ENCODE measurements at places on chromosomes 2 and 18. TPM values are rescaled to one million over a fixed set of nuclear protein-coding genes. Genes with fewer than 3 reads are reported as not detected.

DNA sequence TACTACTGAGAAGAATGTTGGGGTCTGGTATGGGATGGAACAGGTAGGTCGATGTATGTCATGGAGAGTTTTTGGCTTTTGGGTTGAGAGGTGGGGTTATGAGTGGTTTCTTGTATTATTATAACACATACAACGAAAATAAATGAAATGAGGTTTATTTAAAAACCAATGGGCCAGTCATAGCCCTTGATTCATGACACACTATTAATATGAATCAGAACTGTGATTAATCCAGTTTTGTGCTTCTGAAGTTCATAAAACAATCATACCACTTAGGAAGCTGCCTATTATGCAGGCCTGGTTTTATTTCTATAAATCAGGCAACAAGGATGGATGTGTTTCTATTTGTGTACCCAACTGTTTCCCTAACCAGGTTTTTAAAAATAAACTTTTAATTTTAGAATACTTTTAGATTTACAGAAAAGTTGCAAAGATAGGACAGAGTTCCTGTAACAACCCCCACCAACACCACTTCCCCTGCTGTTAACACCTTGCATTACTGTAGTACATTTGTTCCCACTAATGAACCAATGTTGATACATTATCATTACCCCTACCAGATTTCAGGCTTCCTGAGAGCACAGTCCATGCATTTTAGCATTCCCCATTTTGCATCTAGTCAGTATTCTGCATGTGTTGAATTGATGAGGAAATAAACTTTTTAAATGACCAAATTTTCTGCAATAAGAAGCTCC lies 37.5 kb upstream of the NCOA1 start:
- DNase-seq, result no peak

DNA sequence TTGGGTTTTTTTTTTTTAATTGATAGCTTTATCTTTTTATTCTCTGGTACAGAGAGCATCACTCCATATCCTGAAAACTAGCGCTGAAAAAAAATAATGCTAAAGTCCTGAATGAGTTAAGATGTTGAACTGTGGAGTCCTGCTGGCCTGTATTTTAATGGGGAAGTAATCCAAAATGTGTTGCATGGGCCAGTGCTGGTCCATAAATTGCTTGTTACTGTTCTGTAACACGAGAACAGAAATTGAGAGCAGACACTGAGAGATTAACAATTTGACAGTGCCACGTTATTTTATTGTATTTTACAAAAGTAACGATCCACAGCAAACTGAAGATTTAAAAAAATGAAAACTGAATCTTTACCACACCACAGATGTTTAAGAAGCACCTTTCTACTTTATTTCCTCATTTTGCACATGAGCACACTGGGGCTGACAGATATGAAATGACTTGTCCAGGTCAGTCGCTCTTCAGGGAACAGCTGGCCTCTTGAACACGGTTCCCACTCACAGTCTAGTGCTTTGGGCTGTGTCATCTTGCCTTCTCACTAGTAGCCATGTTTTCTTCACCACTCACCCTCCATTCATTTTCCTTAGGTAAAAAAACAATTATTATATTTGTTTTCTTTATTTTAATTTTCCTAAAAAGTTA lies 35.3 kb downstream of the ZCCHC2 start:
- DNase-seq, result no peak

DNA sequence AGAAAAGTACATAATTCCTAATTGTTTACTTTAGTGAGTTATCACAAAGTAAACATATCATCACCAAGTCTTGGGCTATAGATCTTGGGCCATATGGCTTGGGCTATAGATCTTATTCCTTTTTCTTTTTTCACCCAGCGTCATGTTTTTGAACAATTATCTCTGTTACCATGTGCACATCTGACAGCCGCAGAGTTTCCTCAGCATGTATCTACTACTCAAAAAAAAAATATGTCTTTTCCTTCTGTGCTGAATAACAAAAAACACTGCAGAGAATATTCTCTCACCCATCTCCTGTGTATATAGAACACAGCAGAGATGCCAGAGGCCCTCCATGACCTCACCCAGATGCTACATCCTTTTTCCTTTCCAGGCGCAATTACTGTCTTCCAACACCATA lies 76.2 kb upstream of the MYO3B start:
- DNase-seq, result peak; percentile 72

DNA sequence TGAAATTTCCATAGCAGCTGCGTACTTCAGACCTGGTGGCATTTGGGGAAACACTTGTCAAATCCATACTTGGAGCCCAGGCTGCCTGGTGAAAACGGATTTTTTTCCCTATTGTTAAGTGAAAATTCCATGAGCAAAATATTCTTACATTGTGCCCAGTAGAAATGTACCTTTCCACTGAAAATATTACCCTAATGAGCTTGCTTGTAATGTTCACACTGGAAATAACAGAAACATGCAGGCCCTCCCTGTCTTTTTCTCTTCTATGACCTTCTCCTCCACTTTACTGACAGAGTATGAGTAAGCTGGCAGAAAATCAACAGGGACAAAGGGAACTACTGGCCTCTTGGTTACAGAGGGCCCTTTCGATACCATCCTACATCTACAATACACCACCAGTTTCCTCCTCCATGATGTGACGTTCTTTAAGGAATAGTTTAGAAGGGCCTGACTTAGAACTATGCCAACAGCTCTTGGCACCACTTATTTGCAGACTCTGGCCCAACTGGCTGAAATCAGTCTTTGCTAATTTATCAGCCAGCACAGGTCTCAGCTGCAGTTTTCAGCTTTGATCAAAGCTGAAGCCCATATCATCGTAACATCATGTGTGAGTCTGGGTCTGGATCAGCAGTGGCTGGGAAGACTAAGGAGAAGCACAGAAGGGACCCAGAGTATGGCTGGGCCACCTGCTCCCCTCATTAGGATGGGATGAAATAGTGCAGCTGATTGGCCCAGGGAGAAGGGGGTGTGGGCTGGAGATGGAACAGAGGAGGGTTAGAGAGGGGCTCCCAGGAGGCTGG lies 272.2 kb upstream of the ID2 start:
- DNase-seq, result no peak

DNA sequence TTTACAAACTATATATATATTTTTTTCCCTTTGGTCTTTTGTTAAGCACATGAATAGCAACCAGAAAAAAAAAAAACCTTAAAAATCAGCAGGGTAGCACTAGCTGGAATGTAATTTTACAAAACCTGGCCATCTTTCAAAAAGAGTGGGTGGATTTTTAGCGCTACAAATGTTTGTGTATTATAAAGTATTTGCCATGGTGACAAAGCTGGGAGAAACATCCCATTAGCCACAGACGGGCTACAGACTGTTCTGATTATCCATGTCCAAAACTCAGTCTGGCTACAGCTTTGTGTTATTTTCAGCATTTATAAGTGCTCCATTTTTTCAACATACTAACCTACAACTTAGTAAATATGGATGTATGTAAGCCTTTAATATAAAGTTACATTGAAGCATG lies 249.5 kb upstream of the TANK start:
- peak; percentile 48 for DNase-seq

DNA sequence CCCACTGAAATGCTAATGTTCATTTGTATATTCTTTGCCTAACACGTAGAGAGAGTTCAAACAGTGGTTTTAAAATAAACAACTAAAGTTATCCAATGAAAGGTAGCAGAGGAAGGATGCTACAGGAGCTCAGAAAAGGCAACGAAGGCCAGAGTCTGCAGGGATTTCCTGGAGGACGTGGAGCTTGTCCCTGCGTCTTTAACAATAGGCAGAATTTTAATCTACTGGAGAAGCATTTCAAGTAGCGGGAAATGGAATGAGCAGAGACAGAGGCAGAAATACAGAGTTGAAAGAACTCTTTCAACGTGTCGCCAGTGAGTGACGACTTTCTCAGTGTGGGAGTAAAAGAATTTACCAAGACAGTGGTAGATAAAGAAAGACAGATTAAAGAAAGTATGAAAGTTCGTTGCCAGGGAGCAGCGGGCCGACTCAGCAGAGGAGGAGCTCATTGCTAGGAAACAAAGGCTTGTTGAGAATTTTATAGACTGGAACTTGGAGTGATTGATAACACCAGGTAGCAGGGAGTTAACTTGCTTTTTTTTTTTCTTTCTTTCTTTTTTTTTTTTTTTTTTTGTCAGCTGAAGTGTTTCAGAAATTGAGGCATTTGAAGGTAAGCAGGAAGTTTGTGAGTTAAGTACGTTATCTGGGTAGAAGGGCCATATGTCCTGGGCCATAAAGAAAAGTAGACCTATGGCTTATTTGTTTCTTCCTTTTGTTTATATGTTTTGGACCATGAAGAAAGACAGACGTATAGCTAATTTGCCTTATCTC lies 625 bp upstream of the NBAS start:
- peak; percentile 76 for DNase-seq

DNA sequence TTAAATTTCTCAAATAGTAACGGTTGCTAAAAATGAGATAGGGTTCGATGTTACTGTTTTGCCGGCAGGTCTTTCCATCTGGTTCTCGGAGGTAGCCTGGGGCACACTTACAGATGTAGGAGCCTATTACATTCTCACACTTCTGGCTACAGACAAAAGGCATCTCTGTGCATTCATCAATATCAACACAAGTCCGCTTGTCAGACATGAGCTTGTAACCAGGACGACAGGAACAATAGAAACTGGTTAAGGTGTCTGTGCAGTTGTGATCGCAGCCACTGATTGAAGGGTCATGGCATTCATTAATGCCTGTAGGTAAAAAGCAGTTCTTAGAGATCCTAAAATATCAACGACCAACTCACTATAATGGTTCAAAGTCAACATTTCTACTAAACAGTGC lies 116.3 kb downstream of the DHRS9 start:
- no peak for DNase-seq

DNAH7 gene
- total RNA-seq, result 0.05 TPM

CNRIP1 gene
- total RNA-seq, result 73.8 TPM

ADGRF3 gene
- total RNA-seq, result 0.18 TPM

ELAC1 gene
- 6.0 TPM for total RNA-seq

SCG2 gene
- not detected for total RNA-seq

All from endothelial cell of umbilical vein (primary cell).